Kasumi-1 (cell line): ENCODE measurements at places on chromosomes 3 and 15.

DNA sequence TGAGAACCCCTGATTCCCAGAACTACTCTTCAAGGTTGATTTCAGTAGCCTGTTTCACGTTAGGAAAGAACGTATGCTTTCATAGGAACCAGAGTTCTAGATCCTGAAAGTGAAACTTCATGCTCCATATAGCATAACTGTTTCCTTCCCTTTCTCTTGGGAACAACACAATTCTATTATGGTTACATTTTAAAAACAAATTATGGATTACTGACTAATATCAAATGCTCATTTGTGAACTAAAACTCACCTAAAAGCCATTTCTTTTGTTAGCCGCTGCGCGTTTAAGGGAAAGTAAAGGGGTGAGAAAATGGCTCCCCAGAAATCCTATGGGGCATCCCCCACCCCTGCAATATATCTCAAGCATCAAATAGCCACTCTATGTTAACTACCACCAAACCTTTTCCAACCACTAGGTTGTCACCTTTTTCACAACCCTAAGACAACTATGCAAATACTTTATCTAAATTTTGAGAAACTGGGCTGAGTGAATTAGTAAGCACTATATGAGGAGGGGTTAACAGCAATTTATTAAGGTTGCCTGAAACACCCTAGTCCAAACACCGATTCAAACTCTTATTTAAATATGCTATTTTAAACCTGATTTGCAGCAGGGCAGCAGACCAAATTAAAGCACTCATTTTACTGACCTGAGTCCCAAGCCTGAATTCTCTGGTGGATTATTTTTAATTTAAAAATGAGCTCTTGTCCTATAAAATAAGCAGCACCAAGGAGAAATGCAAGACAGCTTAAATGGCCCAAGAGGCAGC is 2.4 kb downstream of the SIAH2 start:
- no peak for DNase-seq

GRCh38 chr15:93265111-93265556 is 176.1 kb upstream of the RGMA start:
- no peak for DNase-seq

- DNase-seq = no peak
Measured at GRCh38 chr15:68163191-68163590, 41.9 kb downstream of the CALML4 start.

GRCh38 chr3:36991923-36992805 is 767 bp downstream of the EPM2AIP1 start:
- no peak for DNase-seq

DNA sequence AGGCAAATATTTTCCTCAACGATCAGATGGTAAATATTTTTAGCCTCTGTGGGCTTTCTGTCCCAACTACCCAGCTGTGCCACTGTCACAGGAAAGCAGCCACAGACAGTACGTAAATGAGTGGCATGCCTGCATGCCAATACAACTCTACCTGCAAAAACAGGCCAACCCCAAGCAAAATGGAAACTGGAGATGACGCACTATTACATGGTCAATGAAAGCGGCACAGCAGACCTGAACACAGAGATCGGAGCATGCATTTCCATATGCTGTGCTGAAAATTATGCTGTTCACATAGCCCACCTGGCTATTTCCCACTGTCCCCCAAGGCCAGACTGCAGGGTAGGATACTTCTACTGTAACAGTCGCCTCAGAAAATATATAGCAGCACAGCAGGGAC is 57.8 kb downstream of the HERC2 start:
- no peak for DNase-seq

DNA sequence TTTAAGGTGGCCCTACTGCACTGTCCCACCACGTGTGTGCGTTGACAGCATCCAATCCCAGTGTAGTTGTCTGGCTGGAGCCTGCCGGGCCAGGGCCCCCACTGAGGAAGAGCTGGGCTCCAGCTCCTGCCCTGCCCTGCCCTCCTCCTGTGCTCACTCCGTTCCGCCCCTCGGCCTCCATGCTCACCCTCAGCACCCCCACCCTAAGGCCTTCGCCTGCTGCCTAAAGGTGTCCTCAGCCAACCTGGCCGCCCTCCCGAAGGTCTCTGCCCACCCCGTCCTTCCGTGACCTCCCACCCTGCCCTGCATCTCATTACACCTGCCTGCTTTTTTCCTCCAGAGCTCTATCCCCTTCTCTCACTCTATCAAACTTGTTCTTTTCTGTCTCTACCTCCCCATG is 118.0 kb downstream of the TPRA1 start:
- no peak for DNase-seq

GRCh38 chr15:92811148-92811913 is 88.8 kb upstream of the CHD2 start:
- DNase-seq = peak; percentile 18

DNA sequence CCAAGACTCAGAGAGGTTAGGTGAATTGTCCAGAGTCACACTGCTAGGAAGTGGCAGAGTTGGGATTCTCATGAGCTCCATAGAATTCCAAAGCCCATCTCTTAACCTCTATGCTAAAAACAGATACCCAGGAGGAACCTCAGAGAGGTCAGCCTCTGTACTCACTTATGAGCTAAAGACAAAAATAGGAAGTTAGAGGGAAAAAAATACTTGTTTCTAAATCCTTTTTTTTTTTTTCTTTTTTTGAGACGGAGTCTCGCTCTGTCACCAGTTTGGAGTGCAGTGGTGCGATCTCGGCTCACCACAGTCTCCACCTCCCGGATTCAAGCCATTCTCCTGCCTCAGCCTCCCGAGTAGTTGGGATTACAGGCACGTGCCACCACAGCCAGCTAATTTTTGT is 31.4 kb downstream of the FSD2 start:
- no peak for DNase-seq

DNA sequence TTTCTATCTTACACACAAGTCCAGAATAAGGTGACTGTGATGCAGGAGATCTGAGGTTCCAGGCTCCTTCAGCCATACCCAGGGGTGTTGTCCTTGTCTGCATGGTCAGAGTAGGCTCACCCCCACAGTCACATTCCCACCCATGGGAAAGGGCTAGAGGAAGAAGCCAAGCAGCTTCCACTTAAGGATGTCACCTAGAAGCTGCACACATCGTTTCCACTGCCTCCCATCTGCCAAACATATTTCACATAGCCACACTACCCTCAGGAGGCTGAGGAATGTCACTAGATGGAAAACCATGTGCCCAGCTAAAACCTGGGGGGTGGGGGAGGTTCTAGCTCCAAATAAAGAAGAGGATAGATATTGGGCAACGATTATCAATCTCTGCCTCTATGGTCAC is 58.1 kb downstream of the TMEM39A start:
- no peak for DNase-seq

DNA sequence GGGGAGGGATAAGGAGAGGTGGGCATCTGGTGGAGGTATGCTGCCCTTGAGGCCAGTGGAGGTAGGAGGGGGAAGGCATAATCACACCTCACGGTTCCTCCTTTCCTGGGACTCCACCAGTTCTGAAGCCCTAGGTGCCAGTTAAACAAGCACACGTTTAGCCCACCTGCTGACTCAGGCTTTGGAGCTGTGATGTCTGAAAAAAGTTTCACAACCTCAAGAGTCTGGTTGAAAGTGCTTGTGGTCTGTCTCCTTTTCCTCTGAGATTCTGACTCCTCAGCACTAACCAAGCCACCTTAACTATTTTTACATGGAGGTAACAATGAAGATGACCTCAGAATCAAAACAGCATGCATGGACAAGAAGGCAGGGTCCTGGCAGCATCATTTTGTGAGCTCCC is 23.0 kb downstream of the HPS3 start:
- no peak for DNase-seq

- peak; percentile 30 for DNase-seq
Measured at GRCh38 chr3:174440253-174440701, 418.9 kb upstream of the NAALADL2 start.

DNA sequence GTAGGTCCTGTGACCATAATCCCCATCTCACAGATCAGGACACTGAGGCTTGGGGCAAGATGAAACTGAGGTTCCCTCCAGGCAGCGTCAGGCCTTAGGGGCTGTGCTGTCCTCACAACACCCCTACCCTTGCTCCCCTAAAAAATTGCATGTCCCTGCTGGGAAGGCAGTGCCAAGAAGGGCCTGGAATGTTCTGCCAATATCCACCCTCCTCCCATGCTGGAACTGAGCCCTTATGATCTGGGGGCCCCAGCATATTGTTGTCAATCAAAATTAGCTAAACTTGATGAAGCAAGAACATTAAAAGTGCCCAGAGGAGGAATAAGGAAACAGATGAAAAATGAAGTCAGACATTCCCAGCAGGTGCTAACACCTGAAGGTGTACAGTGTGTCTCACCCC is 13.4 kb upstream of the RTP3 start:
- DNase-seq = no peak

GRCh38 chr3:90032980-90033641 is 925.7 kb downstream of the EPHA3 start:
- no peak for DNase-seq

GRCh38 chr15:62248277-62248984 is 83.3 kb upstream of the C2CD4B start:
- DNase-seq = no peak

- DNase-seq = no peak
Measured at GRCh38 chr3:155556531-155556930, 188.3 kb downstream of the PLCH1 start.

DNA sequence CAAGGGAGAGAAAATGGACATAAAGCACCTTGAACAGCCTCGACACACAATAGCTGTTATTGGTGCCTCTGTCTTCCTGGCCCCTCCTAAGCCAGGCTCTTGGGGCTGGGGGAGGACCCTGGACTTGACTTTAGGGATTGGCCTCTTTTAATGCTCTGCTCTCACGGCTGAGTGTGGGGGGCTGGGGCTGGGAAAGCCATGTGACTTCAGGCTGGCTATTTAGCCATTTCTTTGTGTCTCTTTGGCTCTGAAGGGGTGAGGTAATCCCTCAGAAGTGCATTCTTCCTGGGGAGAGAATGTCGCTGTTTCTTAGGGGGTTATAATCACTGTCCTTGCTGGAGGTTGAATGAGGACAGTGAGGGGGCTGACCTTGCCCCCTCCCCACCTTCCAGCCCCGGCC is 26.2 kb downstream of the MAGEF1 start:
- DNase-seq = no peak

- DNase-seq = no peak
Measured at GRCh38 chr15:98611808-98612207, 36.5 kb upstream of the IGF1R start.

DNA sequence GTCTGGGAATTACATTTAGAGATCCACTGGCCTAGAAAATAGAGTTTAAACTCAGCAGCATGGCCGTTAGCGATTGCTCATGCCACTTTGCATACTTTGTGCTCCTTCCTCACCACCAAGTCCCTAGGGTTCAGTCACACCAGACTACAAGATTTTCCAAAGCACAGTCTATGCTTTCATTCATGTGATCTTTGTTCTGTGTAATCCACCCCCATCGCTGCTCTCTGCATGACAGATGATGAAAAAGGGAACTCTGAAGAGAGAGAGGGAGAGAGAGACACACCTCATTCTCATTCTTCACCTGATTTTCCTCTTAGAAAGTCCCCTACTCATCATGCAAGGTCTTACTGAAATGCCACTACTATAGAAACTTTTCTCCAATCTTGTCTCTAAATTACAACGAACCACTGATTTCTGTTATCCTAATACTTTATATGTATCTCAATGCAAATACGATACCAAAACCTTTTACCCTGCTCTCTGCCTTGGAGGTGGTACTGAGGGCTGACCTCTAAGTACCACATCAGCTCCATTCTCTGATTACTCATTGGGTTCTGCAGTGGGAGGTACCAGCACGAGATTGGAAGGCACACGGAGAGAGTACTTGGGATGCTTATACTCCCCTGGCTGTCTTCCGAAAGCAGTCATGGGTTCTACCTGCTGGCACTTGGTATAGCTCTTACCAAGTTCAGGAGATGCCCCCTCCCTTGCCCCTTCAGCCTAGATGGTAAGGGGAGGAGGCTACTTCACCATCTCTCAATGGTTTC is 1.1 kb upstream of the PARP15 start:
- DNase-seq = no peak

DNA sequence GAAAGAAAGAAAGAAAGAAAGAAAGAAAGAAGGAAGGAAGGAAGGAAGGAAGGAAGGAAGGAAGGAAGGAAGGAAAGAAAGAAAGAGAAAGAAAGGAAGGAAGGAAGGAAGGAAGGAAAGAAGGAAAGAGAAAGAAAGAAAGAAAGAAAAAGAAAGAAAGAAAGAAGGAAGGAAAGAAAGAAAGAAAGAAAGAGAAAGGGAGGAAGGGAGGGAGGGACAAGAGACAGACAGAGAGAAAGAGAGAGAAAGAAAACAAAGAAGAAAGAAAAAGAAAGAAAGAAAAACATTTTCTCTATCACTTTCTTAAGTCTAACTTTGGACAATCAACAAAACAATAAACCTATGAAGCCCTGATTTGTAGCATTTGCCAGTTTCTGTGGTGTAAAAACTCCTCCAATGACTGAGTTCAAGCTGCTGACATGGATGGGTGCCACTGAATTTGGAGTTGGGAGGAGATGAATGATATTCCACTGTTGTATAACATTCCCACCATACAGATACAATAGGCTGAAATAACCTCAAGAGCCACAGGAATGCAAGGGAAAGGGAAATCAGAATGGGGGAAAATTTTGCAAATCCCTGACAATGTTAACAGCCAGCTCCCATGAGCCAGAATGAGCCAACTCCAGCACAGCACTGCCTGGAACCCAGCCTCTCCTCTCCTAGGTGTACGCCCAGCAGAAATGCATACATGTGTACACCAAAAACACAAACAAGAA is 15.0 kb upstream of the RTP3 start:
- no peak for DNase-seq

DNA sequence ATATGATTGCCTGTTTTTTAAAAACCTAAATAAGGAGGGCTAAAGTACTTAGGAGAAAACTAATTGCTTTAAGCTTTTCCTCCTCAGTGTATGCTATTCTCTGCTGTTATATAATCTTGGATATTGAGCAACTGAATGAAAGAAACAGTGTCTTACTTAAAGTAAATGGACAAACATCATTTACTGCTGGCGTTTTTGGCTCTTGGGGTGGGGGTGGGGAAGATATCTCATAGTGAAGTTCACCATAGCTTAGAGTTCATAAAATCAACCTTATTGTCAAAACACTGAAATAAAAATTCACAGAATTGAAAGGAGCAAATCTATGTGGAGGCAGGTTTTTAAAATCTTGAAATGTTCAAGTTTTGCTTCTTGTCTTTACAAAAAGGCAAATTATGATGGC is 256.4 kb upstream of the SOX2 start:
- no peak for DNase-seq

- no peak for DNase-seq
Measured at GRCh38 chr3:182180654-182181385, 469.1 kb downstream of the SOX2 start.

- no peak for DNase-seq
Measured at GRCh38 chr3:160128056-160128455, 97.2 kb upstream of the C3orf80 start.

DNA sequence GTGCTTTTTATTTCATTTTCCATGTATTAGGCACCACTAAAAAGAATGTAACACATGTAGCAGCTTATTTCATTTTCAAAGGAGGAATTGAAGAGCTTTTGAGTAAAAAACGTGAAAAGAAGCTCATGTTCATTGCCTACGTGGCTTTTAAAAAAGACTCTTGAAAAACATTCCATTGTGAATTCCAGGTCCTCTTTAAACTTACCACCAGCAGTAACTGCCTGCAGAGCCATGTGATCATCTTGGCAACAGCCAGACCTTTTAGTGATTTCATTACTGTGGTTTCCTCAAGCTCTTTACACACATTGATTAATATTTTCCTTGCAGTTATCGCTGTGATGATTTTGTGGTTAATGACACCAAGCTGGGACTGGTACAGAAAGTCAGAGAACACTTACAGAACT is 43.8 kb upstream of the FBXL22 start:
- DNase-seq = peak; percentile 38
